DMS79 treated with DMSO at 0.1 percent for 48 hours (cell line): ENCODE measurements at places on chromosomes 7 and 10.

DNA sequence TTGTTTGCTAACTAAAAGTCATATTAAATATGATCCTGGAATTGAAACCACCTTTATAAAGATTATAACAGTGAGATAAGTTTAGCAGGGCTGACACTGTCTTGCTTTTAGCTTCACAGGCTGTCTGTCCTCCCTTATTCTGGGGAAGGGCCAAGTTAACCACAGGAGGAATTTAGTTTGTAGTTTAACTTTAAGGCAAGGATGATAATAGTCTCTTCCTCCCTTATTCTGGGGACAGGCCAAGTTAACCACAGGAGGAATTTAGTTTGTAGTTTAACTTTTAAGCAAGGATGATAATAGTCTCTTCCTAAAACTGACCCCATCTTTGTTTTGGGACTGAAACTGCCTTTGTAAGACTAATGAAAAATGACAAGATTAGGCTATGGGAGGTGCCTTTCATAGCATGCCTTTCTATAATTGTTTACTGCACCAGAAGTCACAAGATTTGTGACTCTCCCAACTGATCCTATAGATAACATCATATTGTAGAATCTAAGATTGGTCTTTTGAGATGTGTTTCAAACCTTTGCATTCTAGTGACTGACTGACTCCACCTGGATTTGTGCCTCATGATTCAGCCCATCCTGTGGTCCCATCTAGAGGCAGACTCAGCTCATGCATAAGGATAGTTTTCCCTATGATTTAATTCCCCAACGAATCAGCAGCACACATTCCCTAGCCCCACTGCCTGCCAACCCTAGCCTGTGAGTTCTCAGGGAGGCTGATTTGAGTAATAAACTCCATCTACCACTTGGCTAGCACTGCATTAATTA is 212.0 kb downstream of the MAGI2 start:
- DNase-seq = no peak

GRCh38 chr7:17062151-17063044 is 180.6 kb upstream of the AGR3 start:
- DNase-seq = no peak

GRCh38 chr7:84187087-84187805 is 7.3 kb downstream of the SEMA3A start:
- DNase-seq = no peak

DNA sequence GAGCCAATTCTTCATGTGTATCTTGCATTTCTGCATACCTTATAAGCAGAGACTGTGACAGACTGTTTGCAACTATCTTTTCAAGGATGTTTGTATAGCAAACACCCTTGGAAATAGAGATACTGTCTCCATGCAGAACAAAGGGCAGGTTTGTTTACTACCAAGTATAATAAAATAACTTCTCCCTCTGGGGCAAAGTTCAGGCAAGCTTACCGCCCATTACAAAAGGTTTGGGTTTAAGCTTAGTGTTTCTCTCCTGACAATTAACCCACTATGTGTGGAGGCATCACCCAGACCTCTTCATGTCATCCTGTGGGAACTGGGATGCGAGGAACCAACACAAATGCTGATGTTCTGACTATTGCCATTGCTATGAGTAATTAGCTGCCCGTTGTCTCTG is 479.1 kb upstream of the ZMIZ1 start:
- no peak for DNase-seq

DNA sequence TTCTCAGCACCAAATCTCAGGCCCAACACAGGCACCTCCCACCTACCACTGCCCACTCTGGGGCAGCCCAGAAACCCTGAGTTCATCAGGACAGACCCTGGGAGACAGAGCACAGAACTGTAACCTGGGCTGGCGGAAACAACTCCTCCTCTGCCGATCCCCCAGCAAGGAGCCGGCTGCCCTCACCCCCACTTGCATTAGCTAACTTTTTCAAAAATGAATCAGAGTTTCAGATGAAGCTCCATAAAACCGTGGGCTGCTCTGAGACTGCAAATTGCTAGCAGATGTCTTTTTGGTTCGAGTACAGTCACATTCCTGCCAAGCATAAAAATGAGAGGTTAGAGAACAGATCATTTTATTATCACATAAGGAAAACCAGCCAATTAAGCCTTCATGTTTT is 93.4 kb upstream of the PARD3 start:
- DNase-seq = no peak

DNA sequence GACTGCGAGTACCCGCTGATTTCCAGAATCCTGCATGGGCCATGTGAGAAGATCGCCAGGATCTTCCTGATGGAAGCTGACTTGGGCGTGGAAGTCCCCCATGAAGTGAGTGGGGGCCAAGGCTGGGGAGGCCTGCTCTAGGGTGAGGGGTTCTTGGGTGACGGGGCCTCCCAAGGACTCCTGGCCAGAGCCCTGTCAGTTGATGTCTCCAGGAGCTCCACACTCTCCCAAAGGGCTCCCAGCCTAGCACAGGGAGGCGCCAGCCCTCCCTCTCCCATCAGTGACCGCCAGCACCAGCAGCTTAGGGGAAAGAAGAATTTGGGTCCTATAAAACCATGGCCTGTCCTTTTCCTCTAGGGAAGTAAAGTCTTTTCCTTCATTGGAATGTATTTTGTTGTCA is 9.8 kb upstream of the ZNF22 start:
- no peak for DNase-seq

GRCh38 chr10:89404104-89405047 is 10.0 kb upstream of the IFIT5 start:
- DNase-seq = no peak

DNA sequence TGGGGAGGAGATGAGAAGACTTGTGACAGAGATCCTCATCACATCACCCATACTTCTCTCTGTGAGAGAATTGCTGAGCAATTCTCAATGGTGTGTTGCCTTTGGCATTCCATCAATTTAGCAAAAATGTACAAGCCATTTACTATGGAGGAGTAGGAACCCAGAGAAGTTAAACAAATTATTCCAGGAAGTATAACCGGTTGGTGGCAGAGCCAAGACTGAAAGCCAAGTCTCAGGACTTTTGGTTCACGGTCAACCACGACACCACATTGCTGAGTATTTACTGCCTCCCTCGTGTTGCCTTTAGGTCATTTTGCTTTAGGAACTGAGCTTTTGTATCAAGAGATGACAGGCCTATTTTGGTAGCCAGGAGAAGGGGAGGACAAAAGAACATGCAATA is 88.0 kb upstream of the ELMO1 start:
- no peak for DNase-seq

- DNase-seq = no peak
Measured at GRCh38 chr10:123787566-123787965, 104.0 kb downstream of the CPXM2 start.

DNA sequence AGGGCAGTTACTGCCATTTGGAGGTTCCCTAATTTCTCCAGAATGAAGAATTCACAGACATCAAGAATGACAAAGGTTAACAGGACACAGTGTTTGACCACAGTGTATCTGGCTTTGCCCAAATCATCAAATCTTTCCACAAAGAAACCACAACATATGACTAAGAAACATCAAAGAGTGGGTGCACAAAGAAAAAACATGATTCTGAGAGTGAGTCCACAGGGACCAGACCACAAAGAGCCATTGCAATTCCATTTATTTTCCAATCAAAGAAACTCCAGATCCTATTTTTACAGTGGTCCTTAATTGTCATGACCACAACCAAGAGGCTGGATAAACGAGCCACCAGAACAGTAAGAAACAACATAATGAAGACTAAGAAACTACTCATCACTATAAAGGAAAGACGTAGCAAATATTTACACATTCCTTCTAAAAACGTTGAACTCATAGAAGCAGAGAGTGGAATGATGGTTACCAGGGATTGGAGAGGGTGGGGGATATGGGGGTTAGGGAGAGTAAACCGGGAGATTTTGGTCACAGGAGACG is 286.5 kb downstream of the DOCK4 start:
- DNase-seq = no peak

GRCh38 chr7:158064631-158065030 is 523.0 kb downstream of the PTPRN2 start:
- no peak for DNase-seq
